ENCODE measurements at places on chromosomes 4 and X. TPM values are rescaled to one million over a fixed set of nuclear protein-coding genes. Genes with fewer than 3 reads are reported as not detected.

Gene FAT4
- not detected for total RNA-seq

DNA sequence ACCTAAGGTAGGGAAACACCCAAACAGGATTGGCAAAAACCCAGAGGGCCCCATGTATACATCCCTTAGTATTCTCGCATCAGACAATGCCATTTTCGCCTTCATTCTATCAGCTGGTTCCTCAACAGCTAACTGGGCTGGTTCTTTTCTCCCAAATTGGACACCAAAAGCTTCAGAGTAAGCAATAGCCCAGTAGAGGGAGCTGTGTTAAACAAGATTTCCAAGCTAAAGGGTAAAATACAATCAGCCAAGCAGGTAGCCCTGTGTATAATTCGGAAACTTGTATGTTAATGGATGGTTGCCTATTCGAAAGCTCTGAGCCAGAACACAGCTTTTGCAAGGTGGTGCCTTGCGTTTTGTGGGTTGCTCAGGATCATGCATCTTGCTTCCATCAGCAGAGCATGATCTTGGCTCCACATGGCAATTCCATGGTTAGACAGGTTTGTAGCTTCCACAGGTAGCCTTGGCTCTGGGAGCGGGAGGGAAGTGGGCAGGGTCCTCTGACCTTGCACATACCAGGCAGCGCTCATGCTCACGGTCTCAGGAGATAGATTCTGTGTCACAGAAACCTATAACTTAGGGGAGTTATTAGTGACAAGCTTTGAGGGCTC is 115.2 kb upstream of the LNX1 start:
- H3K27me3 ChIP-seq: peaks cover 13% of the 10 kb centered on the region
- no peak for DNase-seq
- H3K27ac ChIP-seq: no peak overlapping the region
- H3K4me1 ChIP-seq: peaks cover 11% of the 10 kb centered on the region
- no peak overlapping the region for H3K4me3 ChIP-seq
- no peaks in the 10 kb centered on the region for H3K36me3 ChIP-seq

- no peak for DNase-seq
- H3K4me1 ChIP-seq: peaks cover 16% of the 10 kb centered on the region
- no peak overlapping the region for H3K4me3 ChIP-seq
- no peak overlapping the region for H3K27ac ChIP-seq
Observed at GRCh38 chr4:145722561-145722960, 42.6 kb downstream of the C4orf51 start.

Gene SPIN4
- 5.5 TPM for total RNA-seq

DNA sequence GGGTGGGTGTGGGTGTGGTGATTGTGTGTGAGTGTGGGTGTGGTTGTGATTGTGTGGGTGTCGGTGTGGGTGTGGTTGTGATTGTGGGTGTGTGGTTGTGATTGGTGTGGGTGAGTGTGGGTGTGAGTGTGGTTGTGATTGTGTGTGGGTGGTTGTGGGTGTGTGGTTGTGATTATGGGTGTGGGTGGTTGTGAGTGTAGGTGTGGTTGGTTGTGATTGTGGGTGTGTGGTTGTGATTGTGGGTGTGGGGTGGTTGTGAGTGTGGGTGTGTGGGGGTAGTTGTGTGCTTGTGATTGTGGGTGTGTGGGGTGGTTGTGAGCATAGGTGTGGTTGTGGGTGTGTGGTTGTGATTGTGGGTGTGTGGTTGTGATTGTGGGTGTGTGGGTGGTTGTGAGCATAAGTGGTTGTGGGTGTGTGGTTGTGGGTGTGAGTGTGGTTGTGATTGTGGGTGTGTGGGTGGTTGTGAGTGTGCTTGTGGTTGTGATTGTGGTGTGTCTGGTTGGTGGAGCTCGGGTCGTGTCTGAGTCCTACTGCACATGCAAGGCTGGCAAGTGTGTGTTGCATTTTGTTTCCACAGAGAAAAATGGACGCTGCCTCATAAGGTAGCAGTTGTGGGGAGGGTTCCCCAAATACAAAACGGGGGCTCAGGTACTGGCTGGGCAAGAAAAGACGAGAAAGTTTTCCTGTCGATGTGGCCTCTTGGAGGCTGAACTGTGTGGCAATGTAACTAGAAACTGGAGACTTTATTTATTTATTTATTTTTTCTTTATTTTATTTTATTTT is 116.7 kb downstream of the UBE2K start:
- no peaks in the 10 kb centered on the region for H3K27me3 ChIP-seq
- H3K36me3 ChIP-seq: peaks cover 3% of the 10 kb centered on the region
- peak; percentile 21 for DNase-seq
- H3K4me3 ChIP-seq: peak overlapping the region; percentile 32

GRCh38 chr4:156556336-156556735 is 415.3 kb downstream of the PDGFC start:
- H3K4me3 ChIP-seq: no peak overlapping the region
- H3K27me3 ChIP-seq: no peaks in the 10 kb centered on the region
- H3K27ac ChIP-seq: no peak overlapping the region
- H3K4me1 ChIP-seq: no peaks in the 10 kb centered on the region
- no peaks in the 10 kb centered on the region for H3K36me3 ChIP-seq

GRCh38 chr4:88166608-88167007 is 8.2 kb upstream of the ABCG2 start:
- no peaks in the 10 kb centered on the region for H3K4me1 ChIP-seq
- no peak overlapping the region for H3K27ac ChIP-seq
- no peaks in the 10 kb centered on the region for H3K27me3 ChIP-seq
- no peak overlapping the region for H3K4me3 ChIP-seq
- DNase-seq: no peak
- H3K36me3 ChIP-seq: peaks cover 2% of the 10 kb centered on the region

GRCh38 chr4:81062001-81062400 is 31.5 kb downstream of the BMP3 start:
- no peak overlapping the region for H3K27ac ChIP-seq
- H3K4me1 ChIP-seq: no peaks in the 10 kb centered on the region
- DNase-seq: no peak
- peaks cover 20% of the 10 kb centered on the region for H3K27me3 ChIP-seq
- no peak overlapping the region for H3K4me3 ChIP-seq

DNA sequence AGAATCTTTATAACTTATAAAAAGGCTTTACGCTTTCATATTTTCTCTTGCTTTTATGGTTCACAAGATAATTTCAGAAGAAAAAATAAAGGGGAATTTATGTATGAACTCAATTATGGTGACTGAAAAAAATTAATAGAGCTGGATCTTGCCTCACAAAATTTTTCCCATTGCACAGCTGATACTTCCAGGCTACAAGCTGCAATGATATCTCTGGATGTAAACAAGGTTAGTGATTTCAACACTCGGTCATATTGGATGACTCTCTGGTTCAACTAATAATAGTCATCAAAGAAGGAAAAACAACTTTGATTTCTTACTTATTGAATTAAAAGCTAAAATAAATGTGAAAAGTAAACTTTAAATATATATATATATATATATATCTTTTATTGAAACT is 868.0 kb downstream of the FAT4 start:
- H3K4me1 ChIP-seq: no peaks in the 10 kb centered on the region
- H3K27me3 ChIP-seq: no peaks in the 10 kb centered on the region
- no peak for DNase-seq
- H3K27ac ChIP-seq: no peak overlapping the region
